A549 (cell line): ENCODE measurements at places on chromosomes 2 and 18. TPM values are rescaled to one million over a fixed set of nuclear protein-coding genes. Genes with fewer than 3 reads are reported as not detected.

Gene MC4R
- polyA plus RNA-seq, result 0.05 to 0.08 TPM in 2 of 3 replicates, not detected in the other

Gene TMEM247
- polyA plus RNA-seq, result not detected in 3 replicates

Gene RAB6D
- polyA plus RNA-seq, result 0.04 to 0.07 TPM (median 0.07 TPM) in 3 replicates

- DNase-seq, result no peak
Observed at GRCh38 chr2:166468124-166469024, 25.7 kb downstream of the SCN7A start.

- no peak for DNase-seq
Observed at GRCh38 chr2:166784296-166784946, 103.9 kb upstream of the XIRP2 start.

DNA sequence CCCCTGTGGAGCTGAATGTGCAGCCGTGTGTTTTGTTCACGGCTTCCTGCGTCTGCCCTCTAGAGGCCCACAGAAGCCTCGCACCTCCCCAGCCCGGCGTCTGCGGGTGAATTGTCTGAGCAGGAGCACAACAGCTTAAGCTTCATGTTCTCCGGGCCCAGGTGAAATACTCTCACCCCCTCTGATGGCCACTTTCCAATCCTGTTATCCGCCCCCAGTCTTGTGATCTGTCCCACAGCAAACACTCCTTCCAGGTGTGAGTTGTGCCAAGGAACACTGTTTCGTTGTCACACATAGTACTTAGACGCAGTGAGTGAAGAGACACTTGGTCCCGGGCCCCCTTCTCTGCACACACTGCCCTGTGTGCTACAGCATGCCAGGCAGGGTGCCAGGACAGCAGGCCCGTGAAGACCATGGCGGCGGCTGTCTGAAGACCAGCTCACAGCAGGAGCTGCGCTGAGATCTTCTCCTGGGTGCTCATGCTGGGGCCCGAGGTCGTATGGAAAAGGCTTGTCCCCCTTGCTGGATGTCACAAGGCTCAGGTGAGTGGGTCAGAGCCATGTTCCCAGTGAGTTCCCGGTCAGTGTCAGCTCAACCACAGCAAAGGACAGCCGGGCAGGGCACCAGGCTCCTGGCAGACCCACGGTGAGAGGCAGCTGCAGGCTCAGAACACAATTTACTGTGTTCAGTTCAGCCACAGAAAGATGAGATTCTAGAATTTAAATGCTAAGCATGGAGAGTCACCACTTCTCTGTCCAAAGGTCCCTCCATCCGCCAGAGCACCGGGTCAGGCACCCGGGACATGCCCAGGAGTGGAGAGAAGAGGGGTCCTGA, 6.8 kb upstream of the PXDN start:
- peak; percentile 74 for DNase-seq

Gene CENPA
- polyA plus RNA-seq, result 41.6 to 45.7 TPM (median 43.7 TPM) in 3 replicates

DNA sequence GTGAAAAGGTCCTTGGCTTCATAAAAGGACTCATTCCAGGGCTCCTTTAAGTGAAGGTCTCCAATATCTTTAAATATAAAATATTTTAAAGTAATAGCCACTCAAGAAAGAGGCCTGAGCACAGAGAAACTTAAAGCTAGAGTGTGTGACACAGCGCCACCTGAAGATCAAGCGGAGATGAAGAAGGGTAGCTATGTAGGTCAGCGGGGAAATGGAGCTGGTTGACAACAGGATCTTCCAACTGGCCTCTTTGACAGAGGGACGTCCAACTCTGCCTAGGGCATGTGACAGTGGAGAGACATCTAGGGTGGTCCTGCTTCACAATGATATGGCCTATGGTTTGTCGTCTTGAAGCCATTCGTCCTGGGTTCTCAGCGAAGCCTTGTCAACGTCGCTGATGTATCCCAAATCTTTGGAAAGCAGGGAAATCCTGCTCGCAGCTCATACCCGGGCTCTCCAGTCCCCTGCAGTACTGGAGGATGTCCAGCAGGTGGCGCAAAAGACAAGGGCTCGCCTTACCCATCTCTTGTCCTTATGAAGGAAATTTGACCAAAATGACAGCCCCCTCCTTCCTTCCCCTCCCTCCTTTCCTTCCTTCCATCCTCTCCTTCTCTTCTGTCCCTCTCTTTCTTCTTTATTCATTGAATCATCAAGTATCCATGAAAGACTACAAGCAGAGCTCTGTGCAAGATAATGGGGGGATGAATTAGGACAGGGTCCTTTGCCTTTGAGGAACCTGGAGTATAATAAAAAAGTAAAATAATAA, 59.6 kb downstream of the LONRF2 start:
- peak; percentile 60 for DNase-seq

Gene HS6ST1
- 10.5 to 11.9 TPM (median 11.6 TPM) in 3 replicates for polyA plus RNA-seq

Gene TRIM54
- polyA plus RNA-seq, result 0.07 to 0.13 TPM (median 0.11 TPM) in 3 replicates

DNA sequence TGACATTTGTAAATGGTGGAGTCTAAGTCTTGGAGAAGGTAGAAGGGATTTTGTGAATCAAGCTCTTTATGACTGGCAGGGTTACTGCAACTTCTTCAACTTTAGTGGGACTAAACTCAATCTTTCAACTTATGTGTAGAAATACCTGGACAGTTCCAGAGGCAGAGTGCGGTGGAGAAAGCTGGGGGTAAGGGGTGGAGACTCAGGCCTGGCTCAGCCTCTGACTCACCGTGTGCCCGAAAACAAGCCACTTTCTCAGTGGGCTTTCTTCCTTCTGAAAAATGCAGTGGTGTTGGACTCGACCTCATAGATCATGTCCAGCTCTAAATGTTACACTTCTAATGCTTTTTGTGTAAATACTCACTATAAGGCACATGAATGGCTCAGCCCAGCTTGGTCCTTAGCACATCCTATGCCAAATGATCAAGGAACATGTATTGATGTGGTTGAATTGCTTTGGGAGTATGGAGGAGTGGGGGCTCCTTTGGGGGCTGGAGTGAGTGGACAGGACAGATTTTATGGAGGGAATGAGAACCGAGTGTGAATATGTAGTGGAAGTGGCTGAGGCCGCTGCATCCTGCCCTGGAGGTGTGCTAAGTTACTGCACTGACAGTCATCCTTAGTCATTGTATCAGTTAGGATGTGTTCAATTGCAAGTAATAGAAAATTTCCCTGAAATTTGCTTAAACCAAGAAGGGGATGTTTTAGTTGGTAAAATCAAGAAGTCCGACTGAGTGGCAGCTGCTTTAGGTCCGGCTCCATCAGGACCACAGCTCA, 32.2 kb upstream of the IGFBP5 start:
- no peak for DNase-seq

GRCh38 chr2:21231985-21232384, 108.2 kb downstream of the TDRD15 start:
- no peak for DNase-seq

DNA sequence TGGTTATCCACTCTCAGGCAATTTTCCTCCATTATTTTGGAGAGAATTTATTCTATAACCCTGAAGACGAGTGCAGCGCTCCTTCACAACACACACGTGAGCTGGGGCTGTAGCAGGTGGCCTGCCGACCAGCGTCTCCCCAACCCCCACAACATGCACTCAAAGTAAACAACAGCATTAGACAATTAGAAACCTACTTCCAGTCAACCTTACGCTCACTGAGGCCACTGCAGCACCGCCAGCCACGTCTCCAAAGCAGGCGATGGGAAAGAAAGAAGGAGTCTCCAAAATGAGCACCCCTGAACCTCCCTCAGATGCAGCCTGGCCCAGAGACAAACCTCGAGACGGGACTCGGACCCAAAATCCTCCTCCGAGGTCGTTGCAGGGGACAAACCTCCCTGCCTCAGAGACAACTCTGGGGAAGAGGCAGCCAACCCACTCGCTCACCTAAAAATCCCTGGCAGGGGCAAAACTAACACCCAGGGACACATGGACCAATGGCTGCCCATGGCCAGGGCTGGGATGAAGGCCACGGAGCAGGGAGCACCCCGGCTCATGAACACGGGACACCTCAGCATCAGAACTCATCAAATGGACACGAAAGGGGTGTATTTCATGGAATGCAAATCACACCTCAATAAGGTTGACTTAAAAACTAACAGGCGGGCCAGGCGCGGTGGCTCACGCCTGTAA, 2.6 kb downstream of the SLC66A2 start:
- no peak for DNase-seq

Gene CXCR1
- not detected in 3 replicates for polyA plus RNA-seq

DNA sequence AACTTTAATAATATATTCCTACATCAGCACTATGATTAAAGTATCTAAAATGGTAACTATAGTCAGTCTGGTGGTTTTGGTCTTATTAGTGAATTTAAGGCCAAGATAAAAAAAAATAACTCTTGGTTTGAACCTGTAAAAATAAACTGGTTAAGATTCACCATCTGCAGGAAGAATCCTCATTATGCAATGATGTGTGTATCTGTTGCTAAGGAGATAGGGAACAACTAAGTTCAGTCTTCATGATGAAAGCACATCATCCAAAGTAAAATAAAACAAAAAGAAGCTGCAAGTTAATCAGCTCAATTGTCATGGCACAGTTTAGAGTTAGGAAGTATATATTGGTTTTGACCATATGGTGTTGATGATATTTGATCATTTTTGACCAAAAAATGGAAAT, 466.0 kb downstream of the NYAP2 start:
- DNase-seq, result no peak

- no peak for DNase-seq
Observed at GRCh38 chr2:238004077-238004830, 37.4 kb downstream of the UBE2F start.

Gene TRIB2
- 0.03 to 0.32 TPM (median 0.20 TPM) in 3 replicates for polyA plus RNA-seq

Gene LYPD6B
- polyA plus RNA-seq, result not detected in 3 replicates

- DNase-seq, result no peak
Observed at GRCh38 chr2:184767059-184767458, 168.7 kb downstream of the ZNF804A start.

Gene MFSD2B
- polyA plus RNA-seq, result 0.17 to 0.36 TPM (median 0.25 TPM) in 3 replicates

DNA sequence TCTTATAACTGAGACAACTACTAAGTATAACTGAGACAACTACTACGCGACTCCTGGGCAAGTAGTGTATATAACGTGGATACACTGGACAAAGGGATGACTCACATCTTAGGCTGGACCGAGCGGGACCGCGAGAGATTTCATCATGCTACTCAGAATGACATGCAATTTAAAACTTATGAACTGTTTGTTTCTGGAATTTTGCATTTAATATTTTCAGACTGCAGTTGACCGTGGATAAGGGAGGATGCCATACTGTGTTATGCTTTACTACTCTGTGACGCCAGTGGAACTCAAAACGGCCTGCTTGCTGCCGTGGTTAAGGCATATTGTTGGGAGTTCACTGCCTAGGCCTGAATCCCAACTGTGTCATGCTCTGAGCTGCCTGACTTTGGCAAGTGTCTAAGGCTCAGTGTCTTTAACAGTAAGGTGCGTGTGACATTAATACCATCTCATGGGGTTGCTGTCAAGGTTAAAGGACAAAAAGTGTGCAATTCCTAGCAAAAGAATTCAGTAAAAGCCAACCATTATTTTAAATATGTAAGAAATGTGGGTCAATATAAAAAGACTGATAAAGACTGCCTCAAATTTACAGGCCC, 64.6 kb downstream of the BMP10 start:
- no peak for DNase-seq

DNA sequence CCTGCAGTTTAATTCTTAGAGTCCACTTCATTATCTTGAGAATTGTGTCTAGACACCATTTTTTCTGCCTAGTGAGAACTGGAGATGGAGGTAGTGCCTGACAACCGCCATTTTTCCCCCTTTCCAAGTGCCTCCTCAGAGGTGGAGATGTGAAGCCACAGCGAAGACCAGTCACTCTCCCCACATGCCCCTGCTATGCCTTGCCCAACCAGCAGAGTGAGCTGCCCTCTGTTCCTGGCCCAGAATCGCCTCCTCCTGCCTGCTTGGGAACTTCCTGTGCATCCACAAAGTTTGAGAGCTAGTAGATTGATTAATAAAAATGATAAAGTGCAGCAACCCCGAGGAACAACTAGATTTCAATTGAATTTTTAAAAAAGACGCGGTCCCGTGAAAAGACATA, 123.3 kb downstream of the CLIP4 start:
- DNase-seq, result peak; percentile 84

Gene BMP10
- not detected in 3 replicates for polyA plus RNA-seq

Gene IER3IP1
- 25.1 to 29.0 TPM (median 28.0 TPM) in 3 replicates for polyA plus RNA-seq

DNA sequence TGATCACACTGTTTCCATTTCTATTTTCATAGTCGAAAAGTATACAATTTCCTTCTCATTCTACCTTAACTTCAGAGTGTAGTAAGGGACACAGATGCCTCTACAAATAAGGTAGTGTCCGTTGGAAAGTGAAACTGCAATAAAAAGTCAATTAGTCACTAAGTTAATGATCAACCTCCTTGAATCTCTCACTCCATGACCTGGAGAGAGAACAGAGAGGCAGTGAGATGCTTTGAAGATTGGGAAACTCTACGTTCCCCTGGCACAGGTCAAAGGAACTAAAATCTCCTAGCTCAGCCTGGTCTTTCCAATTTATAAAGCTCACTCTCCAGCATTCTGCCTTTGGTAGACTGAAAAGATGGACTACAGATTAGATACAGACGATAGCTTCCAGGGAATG, 153.8 kb upstream of the ACAA2 start:
- peak; percentile 15 for DNase-seq

GRCh38 chr2:112690853-112691401, 29.9 kb upstream of the NT5DC4 start:
- peak; percentile 72 for DNase-seq

Gene DLX1
- 2.4 to 2.9 TPM (median 2.5 TPM) in 3 replicates for polyA plus RNA-seq

DNA sequence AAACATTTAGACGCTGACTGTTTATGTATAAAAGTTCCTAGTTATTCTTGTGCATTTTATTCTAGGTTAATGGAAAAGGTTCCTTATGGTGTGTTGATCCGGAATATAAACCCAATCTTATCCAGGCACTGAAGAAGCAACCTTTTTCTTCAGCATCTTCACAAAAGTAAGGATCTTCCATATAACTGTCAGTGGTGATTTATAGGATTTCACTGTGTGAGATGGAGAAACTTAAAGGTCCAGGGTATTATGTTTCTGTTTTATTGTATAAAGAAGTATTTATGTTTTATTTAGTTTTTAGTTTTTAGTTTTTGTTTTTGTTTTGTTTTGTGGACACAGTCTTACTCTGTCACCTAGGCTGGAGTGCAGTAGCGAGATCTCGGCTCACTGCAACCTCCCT, 171.0 kb upstream of the STON1 start:
- DNase-seq, result no peak

DNA sequence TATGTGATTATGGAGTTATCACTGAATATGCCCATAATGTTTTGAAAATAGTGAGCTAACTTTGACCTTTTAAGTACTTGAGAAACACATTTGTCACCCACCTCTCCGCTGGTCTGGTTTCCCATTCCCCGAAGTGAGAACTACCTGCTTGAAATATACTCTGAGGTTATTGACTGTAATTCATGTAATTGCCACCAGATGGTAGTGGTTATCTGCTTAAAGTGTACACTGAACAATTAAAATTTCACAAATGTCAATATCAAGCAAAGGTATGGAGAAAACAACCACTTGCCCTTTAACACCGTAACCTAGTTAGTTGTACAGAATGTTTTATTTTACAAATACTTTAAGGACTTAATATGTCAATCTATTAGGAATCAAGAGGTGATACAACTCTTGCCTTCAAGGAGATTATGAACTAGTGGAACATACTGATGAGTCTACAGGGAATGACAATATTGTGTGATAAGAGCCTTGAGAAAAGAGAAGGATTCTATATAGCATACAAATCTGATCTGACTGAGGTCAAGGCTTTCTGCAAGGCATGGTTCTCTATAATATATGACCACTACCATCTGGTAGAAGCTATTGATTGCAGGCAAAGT, 316.8 kb upstream of the KCNH7 start:
- DNase-seq, result peak; percentile 44

Gene HOXD10
- polyA plus RNA-seq, result 3.7 to 5.4 TPM (median 4.3 TPM) in 3 replicates
